ENCODE measurements at places on chromosomes 5 and 9. TPM values are rescaled to one million over a fixed set of nuclear protein-coding genes. Genes with fewer than 3 reads are reported as not detected.

Gene PCDHGB6
- total RNA-seq = 1.3 TPM

Gene PHPT1
- total RNA-seq = 67.5 TPM

Gene RNF20
- total RNA-seq = 65.3 TPM

Gene ADGRD2
- 0.23 TPM for total RNA-seq

Gene CRAT
- 8.8 TPM for total RNA-seq

Gene RFX3
- 0.74 TPM for total RNA-seq

Data from Daoy (cell line).